T-helper 2 cell (primary cell): ENCODE measurements at places on chromosomes 3 and 15.

- DNase-seq = no peak
These were observed 366.9 kb upstream of the PPP2R3A start for GRCh38 chr3:135598597-135598996.

DNA sequence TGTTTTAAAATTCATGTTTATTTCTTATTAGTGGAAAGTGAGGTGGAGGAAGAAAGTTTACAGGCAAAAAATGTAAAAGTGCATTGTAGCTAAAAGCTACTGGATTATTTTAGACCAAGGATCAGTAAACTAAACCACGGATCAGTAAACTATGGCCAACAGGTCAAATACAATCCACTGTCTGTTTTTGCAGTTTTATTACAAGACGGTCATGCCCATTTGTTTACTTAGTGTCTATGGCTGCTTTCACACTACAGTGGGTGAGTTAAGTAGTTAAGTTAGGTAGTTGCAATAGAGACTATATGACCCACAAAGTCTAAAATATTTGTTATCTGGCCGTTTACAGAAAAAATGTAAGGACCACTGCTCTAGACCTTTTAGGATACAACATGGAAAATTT is 82.0 kb downstream of the NR2E3 start:
- DNase-seq = no peak

- no peak for DNase-seq
These were observed 64.1 kb upstream of the HEG1 start for GRCh38 chr3:125119752-125120378.

DNA sequence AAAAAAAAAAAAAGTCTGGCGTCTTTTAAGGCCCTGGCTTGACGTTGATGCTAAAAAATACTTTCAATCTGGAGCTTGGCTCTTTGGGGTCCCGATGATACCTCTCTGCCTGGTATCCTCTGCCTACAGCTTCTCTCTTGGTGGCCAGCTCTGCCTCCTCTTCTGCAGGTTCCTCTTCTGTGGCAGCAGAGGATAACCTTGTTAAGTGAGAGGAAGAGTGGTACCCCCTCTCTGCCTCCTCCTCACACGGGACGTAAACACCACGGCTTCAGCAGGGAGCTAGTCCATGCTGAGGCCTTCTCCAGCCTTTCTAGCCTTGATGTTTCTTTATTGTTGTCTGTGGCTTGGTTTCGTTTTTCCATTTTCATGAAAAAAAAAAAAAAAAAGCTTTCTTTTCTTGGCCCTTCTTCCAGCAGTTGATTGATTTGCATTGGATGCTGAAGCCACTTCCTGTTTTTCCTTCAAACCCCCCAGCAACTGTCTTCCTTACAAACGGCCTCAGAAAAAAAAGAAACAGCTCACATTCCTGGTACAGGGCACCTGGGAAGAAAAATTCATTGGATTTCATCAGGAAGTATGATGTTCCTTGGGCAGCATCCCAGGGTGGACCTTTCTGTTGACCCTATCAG is 59.7 kb downstream of the RORA start:
- no peak for DNase-seq

DNA sequence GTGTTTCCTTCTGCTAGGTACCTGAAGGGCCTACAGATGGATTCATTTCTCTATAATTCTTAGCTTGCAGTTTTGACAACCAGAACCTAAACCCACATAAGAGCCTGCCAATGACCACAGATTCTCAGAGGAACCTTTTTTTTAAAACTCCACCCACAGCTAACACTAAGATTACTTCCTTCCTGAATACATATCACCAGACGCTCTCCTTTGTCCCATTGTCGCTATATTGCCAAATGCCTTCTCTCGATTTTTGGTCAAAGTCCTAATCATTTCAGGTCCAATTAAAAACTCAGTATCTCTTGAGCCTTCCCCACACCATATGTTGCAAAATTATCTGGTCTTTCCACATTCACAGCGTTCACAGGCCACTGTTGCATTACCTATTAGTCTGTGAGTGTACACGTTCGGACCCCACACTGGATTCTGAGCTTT is 12.4 kb downstream of the ZNF710 start:
- DNase-seq = peak; percentile 86

GRCh38 chr3:119324899-119325298 is 30.7 kb downstream of the ARHGAP31 start:
- no peak for DNase-seq

- DNase-seq = no peak
These were observed 128.2 kb upstream of the HES1 start for GRCh38 chr3:194007592-194008337.

GRCh38 chr3:43874731-43875130 is 184.0 kb downstream of the ABHD5 start:
- no peak for DNase-seq

DNA sequence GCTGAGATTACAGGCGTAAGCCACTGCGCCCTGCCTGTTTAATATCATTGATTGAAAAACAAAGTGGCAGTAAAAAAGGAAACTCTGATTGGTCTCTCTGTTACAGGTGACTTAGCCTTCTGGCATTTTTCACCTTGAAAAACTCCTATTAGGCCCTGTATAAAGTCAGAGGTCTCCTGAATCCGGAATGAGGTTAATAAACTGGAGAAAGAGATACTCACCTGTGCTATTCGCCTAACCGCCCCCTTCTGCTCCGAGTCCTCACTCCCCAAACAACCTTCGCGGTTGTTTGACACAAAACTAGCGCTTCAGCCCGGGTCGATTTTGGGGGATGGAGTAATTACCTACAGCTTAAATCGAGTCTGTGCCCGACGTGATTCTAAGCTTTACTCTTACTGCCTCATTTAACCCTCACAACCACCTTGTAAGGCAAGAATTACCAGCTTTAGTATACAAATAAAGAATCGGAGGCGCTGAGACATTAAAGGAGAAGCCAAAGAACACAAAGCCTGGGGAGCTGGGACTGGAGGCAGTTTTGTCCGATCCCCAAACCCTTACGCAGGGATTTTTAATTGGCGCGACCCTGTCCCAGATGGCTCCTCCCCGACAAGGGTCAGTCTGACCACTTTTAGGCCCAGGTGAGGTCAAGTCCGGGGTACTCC is 441 bp downstream of the CEP70 start:
- DNase-seq = no peak

- DNase-seq = peak; percentile 5
These were observed 253.2 kb upstream of the LRTM1 start for GRCh38 chr3:55180936-55181535.

DNA sequence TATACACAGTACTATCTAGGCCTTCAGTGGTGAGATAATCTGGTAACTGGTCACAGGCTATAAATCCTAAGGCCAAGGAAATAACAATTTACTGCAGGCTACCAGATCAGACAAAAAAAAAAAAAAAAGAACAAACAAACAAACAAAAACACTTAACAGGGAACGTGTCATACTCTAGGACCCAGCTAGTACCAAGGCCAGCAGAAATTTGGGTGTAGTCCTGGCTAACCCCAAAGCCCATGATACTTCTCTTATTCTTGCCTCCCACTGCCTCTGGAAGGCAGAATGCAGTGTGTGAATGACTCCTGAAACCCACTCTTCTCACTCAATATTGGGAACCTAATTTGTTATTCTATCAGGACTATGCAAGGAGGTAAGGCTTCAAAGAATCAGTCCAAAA is 53.7 kb upstream of the ST3GAL6 start:
- DNase-seq = no peak
